ENCODE measurements at places on chromosomes 12 and 14.

DNA sequence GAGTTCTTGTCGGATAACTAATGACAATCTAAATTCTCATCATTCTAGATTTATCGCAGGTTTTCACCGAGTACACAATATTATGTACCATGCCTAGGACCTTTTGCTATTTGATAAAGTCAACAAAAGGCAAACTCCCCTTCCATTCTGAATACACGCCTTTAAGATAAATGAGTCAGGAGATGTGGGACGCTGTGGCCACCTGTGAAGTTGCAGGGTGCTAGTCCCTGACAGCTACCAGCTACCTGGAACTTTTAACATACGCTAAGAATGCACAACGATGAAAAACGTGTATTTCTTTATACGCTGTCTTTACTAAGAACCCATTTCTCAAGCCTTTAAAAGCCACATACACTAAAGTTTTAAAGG is 678 bp downstream of the MDM1 start:
- no peak for DNase-seq

DNA sequence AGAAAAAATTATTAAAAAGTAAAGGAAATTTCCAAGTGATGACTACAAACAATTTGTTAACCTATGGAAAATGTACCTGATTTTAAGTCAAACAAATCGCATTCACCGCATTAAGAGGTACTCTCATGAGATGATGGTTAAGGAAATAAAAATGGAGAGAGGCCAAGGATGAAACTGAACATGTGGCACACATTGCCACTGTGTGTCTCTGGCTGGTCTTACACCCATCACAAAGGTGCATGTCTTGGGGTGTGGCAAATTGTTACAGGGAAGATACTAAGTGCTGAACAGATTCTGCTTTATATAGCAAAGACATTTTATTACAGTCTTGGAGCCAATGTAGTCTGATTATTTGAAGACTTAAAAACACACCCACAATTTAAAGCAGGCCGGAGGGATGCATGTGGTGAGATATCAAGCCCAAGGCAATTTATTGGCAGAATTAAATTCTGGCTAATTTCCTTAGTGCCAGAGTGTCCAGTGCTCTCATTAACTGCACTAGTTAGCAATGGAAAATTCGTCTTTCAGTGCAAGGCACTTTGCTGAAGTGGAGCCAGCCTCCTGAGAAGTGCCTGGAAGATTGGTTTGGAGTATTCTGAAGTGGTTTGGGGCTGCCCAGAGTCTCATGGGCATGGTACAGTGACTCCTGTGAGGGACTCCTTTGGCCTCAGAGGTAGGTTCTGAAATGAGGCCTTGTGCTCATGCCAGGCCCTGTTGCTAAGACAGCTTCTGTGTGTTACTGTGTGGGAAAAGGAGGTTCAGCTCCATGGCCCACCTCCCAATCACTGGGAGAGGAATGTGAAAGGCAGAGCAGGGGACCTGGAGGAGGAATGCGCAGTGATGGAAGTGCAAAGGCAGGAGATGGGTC is 166.9 kb downstream of the BRMS1L start:
- DNase-seq: no peak

GRCh38 chr14:92601757-92602417 is 88.3 kb downstream of the RIN3 start:
- DNase-seq: no peak

DNA sequence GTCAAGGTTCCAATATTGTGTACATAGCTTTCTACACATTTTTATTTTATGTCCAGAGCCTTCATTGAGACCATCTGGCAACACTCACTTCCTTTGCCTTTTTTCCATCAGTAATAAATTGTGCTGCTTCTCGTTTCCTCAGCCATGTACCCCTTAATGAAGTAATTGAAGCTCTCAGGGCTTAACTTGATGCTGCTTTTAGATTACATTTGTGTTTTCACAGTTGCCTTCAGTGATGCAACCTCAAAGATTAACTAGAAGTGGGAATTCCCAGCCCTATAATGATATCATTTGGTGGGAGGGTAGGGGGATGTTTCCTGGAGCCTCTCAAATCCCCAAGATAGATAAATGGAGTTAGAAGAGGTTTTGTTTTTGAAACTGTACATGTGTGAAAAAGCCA is 80.2 kb upstream of the KRR1 start:
- DNase-seq: no peak

DNA sequence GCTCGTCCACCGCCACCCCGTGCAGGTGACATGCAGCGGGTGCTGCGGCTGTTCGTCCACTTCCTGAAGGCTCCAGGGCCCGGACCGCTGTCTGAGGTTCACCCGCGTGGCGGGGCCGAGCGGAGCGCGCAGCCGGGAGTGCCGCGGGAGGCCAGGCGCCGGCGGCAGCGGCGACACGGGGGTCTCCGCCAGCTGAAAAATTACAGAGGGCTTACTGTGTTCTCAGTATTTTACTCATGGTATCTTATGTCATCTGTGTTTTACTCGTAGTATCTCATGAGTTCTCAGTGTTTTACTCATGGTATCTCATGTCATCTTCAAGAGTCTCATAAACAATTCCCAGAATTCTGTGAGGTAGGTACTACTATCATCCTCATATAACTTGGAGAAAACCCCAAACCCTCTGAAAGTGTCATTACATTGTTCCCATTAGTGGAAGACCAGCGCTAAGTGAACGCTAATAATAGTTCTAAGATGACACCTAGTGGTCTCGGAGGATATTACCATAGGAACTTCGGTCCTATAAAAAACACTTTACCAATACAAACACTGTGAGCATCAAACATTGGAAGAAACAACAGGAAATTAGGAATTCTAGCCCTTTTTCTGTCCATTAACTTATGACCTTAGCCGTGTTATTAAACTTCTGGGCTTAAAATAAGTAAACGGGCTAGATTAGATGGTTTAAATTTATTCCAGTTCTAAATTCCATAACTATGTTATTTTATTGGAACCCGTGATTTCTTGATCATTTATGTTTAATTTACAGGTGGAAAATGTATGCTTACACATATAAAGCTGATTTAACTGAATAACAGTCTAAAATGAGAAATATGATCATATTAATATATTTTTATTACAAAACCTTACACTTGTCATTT is 32.4 kb downstream of the AK7 start:
- no peak for DNase-seq

- DNase-seq: no peak
These were observed 160.1 kb downstream of the KTN1 start for GRCh38 chr14:55739967-55740648.

GRCh38 chr14:100849115-100849781 is 23.3 kb downstream of the MEG3 start:
- DNase-seq: no peak

DNA sequence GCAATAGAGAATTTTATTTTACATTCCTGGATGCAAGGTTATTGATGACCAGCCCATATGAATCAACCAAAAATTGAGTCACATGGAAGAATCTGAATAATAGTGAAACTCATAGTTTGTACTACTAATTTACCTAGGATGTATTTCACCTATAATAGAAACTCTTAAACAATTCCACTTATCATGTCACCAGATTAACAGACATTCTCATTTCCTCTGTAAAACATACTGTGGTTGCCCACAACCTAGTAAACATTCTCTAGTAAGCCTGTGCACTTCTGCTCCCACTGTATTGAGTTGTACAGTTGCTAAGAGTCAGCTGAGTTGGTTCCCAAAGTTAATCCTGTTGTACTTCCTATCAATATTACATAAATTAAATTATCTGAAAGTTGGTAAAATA is 196.6 kb upstream of the TMTC1 start:
- DNase-seq: no peak
